ENCODE measurements at places on chromosomes 1 and 21.

GRCh38 chr1:181501612-181502011, 18.3 kb downstream of the CACNA1E start:
- DNase-seq, result no peak

DNA sequence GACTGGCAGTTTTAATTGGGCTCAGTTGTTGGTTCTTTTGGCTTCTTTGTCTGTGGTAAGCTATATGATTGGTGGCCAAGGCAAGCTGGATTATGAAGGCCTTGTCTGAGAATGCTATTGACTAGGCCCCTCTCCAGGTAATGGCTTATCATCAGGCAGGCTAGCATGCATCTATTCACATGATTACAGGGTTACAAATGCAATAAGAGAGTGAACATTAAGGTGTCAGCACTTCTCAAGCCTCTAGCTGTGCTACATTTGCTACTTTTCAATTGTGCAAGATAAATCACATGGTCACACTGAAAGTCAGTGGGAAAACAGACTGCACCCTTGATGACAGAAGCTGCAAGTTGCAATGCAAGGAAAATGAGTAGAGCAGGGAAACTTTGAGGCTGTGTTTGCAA, 550.9 kb upstream of the TMPRSS15 start:
- no peak for DNase-seq

DNA sequence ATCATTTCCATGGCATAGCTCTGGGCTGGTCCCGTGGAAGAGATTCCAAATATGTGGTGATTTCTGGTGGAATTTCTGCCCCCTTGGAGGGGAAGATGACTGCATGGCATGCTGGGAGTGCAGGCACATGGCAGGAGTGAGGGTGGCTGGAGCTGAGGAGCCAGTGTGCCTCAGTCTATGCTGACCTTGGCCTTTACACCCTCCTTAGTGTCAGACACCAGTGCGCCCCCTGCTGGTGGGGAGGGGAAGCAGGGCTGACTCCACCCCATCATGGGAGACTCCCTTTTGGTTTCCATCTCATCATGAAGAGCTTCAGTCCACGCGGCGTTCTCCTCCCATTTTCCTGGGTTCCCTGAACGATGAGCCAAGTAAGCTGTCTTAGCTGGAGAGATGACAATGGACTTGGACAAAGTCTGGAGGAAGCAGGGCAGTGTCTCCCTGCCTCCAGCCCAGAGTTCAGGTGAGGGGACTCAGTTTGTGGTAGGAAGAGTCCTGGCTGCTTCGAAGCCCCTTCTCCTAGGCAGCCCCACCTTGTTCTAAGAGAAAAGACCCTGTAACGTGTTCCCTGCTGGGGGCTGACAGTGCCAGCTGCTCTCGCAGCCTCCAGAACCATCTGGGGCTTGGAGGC, 10.3 kb downstream of the ALX3 start:
- DNase-seq, result peak; percentile 95

- DNase-seq, result peak; percentile 63
Measured at GRCh38 chr1:22976461-22977243, 4.0 kb upstream of the LACTBL1 start.

GRCh38 chr1:231557898-231558707, 29.6 kb downstream of the TSNAX start:
- no peak for DNase-seq

DNA sequence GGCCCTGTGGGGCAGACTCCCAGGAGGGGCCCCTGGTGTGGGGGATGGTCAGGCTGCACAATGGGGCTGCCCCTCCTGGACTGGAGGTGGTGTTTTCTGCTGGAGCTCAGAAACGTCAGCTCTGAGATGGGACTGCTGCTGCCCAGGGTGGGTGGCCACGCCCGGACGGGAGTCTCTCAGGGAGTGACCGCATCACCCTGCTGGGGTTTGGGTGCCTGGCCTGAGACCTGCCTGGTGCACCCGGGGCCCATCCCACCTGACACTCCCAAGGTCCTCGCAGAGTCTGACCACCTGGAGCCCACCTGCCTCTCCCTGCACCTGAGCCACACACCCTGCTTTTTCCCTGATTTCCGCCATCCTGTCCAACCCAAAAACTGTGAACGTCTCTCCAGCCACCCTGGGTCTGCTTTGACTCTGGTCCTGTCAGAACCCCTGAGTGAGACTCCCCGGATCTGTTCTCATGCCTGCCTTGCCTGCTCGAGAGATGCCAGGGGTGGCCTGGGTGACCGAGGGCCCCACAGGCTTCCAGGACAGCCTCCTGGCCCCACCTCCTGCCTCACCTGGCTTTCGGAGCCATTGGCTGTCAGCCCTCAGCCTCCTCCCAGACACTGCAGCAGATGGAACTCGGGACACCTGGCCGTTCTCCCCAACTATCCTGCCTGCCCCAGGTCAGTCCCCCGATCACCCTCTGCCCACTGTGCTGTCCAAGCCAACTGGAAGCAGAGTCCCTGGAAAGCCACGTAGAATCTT, 11.6 kb upstream of the SMYD3 start:
- no peak for DNase-seq

- DNase-seq, result no peak
Measured at GRCh38 chr1:21614419-21615115, 54.6 kb downstream of the RAP1GAP start.

DNA sequence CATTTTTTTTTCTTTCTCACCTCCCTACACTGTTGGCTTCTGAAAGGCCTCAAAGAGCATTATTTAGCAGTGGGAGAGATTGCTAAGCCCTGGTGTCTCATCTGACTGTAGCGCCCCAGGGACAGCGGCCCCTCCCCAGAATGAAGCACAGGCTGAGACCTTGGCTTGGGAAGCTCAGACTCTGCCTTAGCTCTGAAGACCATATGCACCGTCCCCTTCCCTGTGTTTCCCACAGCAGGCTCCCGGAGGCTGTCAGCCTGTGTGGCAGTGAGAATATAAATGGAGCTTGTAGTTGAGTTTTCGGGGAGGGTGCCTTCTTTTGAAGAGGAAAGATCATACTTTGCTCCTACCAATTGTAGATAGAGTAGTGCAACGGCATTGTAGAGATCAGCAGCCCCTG, 25.3 kb downstream of the SMYD2 start:
- no peak for DNase-seq

- DNase-seq, result no peak
Measured at GRCh38 chr1:17007121-17007520, 4.6 kb downstream of the ATP13A2 start.

DNA sequence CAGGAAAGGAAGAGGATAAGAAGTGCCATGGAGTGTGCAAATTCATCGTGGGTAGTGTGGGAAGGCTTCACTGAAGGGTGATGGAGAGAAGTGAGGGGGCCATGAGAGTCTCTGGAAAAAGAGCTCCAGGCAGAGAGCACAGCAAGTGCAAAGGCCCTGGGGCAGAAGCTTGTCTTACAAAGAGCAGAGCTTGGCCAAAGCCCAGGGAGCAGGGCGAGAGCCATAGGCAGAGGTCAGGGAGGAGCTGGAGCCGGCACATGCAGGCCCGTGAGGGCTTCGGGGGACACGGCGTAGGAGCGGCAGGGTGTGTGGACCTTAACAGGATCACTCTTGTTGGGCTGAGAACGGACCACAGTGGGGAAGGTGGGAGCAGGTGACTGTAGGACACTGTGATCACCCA, 83.7 kb upstream of the EDN2 start:
- peak; percentile 50 for DNase-seq

- no peak for DNase-seq
Measured at GRCh38 chr1:80047791-80048190, 1041.3 kb upstream of the ADGRL4 start.

DNA sequence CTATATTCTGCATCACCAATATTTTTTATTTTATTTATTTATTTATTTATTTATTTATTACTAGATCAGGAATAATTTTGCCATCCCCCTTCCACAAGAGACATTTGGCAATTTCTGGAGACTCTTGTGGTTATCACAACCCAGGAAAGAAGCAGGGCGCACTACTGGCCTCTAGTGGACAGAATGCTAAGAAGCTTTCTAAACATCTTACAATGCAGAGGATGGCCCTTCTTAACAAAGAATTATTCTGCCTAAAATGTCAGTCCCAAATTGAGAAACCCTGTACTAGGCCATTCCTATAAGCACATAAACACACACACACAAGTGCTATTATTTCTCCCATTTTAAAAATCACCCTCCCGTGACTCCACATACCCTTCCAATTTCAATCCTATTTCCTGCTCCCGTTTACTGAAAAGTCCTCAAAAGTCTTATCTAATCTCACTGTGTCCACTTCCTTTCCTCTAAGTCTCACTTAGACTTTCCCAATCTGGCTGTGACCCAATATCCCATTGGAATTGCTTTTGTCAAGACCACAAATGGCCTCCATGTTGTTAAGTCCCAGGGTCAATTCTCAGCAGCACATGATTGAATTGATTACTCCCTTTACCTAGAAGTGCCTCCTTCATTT, 43.7 kb upstream of the RNF11 start:
- DNase-seq, result peak; percentile 72

DNA sequence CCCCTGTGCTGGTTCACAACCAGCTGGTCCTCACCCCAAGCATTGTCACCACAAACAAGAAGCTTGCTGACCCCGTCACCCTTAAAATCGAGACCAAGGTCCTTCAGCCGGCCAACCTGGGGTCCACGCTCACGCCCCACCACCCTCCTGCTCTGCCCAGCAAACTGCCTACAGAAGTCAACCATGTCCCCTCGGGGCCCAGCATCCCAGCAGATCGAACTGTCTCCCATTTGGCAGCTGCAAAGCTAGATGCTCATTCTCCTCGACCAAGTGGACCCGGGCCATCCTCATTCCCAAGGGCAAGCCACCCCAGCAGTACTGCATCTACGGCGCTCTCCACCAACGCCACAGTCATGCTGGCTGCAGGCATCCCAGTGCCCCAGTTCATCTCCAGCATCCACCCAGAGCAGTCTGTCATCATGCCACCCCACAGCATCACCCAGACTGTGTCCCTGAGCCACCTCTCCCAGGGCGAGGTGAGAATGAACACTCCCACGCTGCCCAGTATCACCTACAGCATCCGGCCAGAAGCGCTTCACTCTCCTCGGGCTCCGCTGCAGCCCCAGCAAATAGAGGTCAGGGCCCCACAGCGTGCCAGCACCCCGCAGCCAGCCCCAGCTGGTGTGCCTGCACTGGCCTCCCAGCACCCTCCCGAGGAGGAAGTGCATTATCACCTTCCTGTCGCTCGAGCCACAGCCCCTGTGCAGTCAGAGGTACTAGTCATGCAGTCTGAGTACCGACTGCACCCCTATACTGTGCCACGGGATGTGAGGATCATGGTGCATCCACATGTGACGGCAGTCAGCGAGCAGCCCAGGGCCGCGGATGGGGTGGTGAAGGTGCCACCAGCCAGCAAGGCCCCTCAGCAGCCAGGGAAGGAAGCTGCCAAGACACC, 40.6 kb downstream of the ZBTB17 start:
- no peak for DNase-seq

GRCh38 chr1:215482079-215482478, 85.0 kb upstream of the KCTD3 start:
- DNase-seq, result no peak

DNA sequence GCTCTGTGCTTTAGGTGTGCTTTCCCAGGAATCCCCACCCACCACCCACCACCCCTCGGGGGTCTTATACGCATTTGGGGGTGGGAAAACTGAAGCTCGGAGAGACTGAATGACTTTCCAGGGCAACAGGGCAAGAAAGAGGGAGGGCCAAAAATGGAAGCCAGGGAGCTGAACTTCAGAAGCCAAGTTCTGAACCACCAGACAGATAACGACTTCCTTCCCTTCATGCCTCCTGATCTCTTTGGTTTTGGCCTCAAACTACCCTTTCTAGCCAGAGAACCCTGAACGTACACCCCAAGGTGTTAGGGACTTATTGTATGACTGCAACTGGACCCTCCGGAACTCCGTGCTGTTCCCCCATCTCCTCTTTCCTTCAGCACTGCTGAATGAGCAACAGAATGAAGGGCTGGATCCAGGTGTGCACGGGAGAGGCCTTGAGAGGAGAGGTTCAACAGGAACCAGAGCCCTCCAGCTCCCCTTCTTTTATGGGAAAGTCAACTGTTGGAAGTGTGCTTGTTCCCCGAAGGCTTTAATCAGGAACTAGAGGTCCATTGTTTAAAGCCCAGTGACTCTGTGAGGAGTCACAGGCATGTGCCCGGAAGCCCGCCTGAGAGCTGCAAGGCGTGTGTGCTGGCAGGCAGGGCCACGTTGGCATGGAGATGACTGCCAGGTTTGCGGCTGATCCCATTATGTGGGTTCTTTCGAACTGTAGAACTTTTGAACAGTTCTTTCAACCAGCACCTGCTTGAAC, 3.1 kb downstream of the BACE2 start:
- DNase-seq, result no peak

DNA sequence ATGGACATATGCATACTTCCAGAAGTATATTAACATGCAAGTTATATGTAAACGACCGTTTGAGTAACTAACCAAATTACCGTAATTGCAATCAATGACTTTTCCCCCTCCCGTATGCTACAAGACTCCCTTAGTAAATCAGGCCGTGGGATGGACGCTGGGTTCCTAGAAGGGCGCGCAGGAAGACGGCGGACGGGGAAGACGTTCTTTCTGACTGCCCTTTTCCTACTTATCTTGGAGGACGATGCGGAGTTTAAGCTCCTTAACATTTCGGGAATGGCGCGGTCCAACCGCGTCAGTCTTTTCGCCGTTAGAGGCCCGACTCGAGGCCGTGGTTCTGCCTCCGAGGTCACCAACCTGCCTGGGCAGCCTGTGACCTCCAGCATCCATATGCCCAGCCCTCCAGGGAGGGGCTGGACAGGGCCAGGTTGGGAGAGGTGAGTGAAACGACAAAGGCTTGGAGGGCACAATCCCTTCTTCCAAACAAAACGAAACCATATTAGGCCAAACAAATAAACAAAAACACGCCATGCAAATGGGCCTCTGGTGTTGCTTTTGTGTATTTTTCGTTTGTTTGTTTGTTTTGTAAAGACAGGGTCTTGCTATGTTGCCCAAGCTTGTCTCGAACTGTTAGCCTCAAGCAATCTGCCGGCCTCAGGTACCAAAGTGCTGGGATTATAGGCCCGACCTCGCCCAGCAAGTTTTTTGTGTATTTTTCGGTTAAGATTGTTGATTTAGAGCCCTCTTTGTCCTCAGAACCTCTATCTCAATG, 873 bp upstream of the PI4KB start:
- DNase-seq, result peak; percentile 62

GRCh38 chr1:197096137-197096536, 29.1 kb upstream of the F13B start:
- no peak for DNase-seq

GRCh38 chr21:16421007-16421406, 691.2 kb downstream of the USP25 start:
- DNase-seq, result no peak

All from activated CD8-positive, alpha-beta memory T cell treated with anti-CD3 and anti-CD28 coated beads, Interleukin-2, amount 50 U/mL, for 48 hours (primary cell).